ENCODE measurements at places on chromosomes 1 and 21. TPM values are rescaled to one million over a fixed set of nuclear protein-coding genes. Genes with fewer than 3 reads are reported as not detected.

- H3K27me3 ChIP-seq, result no peaks in the 10 kb centered on the region
- H3K4me3 ChIP-seq, result no peak overlapping the region
- no peaks in the 10 kb centered on the region for H3K36me3 ChIP-seq
- no peaks in the 10 kb centered on the region for H3K4me1 ChIP-seq
- no peak overlapping the region for H3K27ac ChIP-seq
- DNase-seq, result no peak
Observed at GRCh38 chr1:58324558-58324957, 222.0 kb downstream of the OMA1 start.

DNA sequence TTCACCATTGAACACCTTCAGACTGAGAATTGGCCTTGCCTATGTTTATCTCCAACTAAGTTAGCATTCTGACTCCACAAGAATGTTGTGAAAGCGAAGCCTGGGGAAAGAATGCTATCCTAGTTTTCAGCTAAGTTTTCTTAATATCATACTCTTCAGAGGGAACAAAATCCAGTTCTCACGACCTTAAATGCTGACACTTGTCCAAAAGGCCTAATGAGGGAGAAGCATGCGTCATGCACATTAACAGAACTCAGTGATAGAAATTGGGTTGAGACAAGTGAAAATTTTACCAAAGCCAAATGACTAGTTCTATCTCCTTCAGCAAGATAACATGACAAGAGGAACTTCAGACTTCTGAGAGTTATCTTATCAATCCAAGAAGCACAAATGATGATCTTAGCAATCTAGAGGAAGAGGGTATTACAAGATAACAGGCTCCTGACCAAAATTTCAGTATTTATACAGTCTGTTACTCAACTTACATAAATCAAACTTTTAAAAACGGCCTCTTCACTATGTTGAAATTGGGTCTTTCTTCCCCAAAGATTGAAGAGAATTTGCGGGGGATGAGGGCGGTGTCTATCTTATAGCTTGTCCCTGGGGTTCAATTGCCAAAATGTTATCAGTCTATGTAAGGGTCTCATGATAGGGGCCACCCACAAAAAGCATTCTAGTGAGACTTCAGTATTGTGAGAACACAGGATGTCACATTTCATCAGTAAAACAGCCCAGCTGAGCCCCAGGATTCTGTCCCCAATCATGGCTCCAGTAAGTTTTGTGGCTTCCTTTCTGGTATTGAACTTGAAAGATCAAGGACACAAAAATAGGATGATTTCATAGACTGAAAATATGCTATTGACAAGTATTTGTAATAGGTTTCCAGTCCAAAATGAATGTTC is 26.5 kb upstream of the SLC45A3 start:
- H3K27me3 ChIP-seq, result no peaks in the 10 kb centered on the region
- H3K36me3 ChIP-seq, result no peaks in the 10 kb centered on the region
- peaks cover 14% of the 10 kb centered on the region for H3K4me1 ChIP-seq
- no peak overlapping the region for H3K4me3 ChIP-seq
- peak overlapping the region; percentile 16 for H3K27ac ChIP-seq
- DNase-seq, result peak; percentile 31

DNA sequence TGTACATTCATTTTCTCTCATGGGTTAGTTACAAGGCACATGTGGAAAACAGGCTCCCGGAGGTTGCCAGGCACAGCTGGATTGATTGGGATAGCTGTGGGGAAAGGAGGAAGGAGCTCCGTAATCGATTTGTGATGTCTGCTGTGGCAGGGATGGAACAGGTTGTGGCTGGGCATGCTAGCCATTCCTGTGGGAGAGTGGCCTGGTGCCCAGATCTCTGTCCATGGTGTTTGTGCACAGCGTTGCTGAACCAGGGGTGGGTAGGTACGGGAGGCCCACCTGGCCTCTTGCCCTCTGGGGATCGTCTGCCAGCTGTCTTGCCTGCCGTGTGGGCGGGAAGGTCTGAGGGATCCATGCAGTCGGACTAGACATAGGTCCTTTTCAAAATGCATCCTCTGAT is 302.8 kb upstream of the VAMP3 start:
- peaks cover 14% of the 10 kb centered on the region for H3K4me1 ChIP-seq
- H3K36me3 ChIP-seq, result no peaks in the 10 kb centered on the region
- no peaks in the 10 kb centered on the region for H3K27me3 ChIP-seq

- DNase-seq, result no peak
- no peaks in the 10 kb centered on the region for H3K4me1 ChIP-seq
- no peak overlapping the region for H3K27ac ChIP-seq
- H3K27me3 ChIP-seq, result no peaks in the 10 kb centered on the region
Observed at GRCh38 chr1:164589961-164590507, 31.1 kb downstream of the PBX1 start.

- no peaks in the 10 kb centered on the region for H3K36me3 ChIP-seq
- no peak overlapping the region for H3K27ac ChIP-seq
- H3K4me1 ChIP-seq, result no peaks in the 10 kb centered on the region
- H3K4me3 ChIP-seq, result no peak overlapping the region
Observed at GRCh38 chr1:214403431-214403830, 122.5 kb downstream of the SMYD2 start.

DNA sequence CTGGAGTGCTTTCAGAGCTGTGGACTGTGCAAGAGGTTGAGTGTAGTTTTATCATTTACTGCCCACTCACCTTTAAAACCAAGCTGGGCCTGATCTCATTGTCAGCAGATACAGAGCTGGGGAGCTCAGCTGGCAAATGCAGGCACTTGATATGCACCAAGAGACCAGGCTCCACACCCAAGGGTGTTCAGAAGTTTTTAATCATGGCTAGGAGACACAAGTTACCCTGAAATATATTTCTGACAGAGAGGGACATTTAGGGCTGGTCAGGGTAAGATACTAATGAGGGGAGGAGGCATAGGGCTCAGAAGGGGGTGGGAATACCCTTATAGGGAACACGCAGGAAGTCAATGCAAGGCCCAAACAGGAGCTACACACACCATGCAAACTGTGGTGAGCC is 153.7 kb downstream of the ELAVL4 start:
- no peaks in the 10 kb centered on the region for H3K36me3 ChIP-seq
- DNase-seq, result no peak
- H3K4me1 ChIP-seq, result no peaks in the 10 kb centered on the region
- no peak overlapping the region for H3K4me3 ChIP-seq
- no peak overlapping the region for H3K27ac ChIP-seq
- H3K27me3 ChIP-seq, result no peaks in the 10 kb centered on the region

DNA sequence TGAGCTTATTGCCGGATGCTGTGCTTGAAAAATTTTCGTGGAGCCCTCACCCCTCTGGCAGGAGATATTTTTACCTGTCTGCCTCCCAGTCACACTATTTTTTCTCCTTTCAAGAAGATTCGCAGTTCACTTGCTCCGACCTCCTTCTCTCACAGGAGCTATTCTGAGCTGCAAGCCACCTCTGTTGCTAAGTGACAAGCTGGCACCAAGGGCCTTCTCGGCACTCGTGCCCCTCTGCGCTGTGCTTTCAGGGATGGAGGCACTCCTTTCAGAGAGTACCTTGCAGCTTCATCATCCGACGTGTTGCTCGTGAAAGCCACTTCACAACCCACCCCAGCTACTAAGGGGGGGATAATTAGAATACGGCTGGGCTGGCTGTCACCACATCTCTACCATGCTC is 11.6 kb downstream of the SLC6A17 start:
- no peak overlapping the region for H3K4me3 ChIP-seq
- no peaks in the 10 kb centered on the region for H3K36me3 ChIP-seq
- H3K4me1 ChIP-seq, result no peaks in the 10 kb centered on the region
- no peaks in the 10 kb centered on the region for H3K27me3 ChIP-seq
- no peak overlapping the region for H3K27ac ChIP-seq

- DNase-seq, result no peak
- no peaks in the 10 kb centered on the region for H3K4me1 ChIP-seq
- no peak overlapping the region for H3K4me3 ChIP-seq
- H3K27ac ChIP-seq, result no peak overlapping the region
- no peaks in the 10 kb centered on the region for H3K27me3 ChIP-seq
Observed at GRCh38 chr1:2912424-2913061, 108.7 kb upstream of the ACTRT2 start.

- DNase-seq, result no peak
- no peaks in the 10 kb centered on the region for H3K4me1 ChIP-seq
- H3K4me3 ChIP-seq, result no peak overlapping the region
- no peaks in the 10 kb centered on the region for H3K27me3 ChIP-seq
- H3K27ac ChIP-seq, result no peak overlapping the region
Observed at GRCh38 chr1:236332092-236332758, 50.5 kb upstream of the ERO1B start.

DNA sequence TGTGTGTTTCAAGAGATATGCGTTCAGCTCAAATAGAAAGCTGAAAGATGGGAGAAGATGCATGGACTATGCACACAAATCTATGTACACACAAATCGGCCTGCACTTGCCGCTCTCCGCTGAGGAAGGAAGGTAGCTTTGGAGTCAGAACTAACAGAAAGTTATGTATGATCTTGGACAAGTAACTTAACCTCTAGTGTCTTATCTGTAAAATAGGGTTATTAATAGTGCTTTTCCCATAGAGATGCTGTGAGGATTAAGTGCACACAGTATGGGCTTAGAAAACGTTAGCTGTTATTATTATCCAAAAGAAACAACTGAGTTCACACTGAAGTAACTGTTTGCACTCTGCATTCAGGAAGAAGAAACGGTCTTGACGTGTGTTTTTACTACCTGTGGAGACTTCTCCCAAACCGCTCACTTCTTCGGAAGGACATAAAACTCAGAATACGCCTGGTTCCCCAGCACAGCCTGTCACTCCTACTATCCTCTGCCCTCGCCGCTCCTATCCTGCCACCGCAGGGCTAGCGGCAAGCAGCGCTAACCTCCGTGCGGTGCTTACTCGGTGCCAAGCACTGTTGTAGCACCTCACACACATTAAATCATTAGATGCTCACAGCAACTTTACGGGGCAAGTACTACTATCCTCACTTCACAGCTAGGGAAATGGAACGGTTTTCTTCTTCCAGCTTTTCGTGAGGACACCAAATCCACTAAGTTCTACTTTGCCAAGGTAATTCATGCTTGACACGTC is 1.3 kb downstream of the TGFBR3 start:
- H3K27me3 ChIP-seq, result no peaks in the 10 kb centered on the region
- no peaks in the 10 kb centered on the region for H3K36me3 ChIP-seq
- peak; percentile 36 for DNase-seq
- H3K4me3 ChIP-seq, result peak overlapping the region; percentile 84

DNA sequence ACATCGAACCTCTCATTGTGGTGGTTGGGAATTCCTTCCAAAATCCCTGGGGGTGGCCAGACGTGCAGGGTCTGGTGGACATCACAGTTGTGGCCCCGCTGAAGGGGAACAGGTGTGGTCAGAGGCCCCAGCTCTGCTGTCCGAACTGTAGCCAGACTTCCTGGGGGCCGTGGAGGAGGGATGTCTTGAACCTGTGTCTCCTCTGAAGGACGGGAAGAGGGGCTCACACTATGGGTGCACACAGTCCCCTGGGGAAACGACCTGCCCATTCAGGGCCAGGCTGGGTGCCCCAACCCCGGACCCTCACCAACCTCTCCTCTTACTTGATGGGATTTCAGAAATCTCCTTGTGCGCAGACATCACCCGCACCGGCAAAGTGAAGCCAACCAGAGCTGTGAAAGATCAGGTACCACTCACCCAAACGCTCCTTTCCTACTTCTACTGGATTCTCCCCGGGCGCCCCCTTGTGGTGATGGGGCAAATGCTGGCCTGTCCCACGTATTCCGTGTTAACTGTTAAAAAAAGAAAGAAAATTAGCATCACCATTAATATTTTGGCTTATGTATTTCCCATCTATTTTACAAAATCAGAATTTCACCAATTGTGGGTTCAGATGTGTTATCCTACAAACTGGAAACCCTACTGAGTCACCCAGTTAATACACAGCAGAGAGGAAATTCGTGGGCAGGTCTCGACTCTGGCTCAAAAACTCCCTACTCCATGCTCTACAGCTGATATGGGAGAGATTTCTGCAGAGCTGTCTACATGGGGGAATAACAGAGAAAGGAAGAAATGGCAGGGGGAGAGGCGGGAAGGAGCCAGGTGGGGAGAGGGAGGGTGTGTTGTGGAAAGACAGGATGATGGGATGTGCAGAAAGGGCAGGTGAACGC is 28.1 kb downstream of the PADI4 start:
- H3K27me3 ChIP-seq, result no peaks in the 10 kb centered on the region
- no peak overlapping the region for H3K4me3 ChIP-seq
- peak; percentile 83 for DNase-seq
- H3K4me1 ChIP-seq, result no peaks in the 10 kb centered on the region

GRCh38 chr1:184792450-184792969 is 37.9 kb upstream of the EDEM3 start:
- H3K27ac ChIP-seq, result no peak overlapping the region
- H3K4me1 ChIP-seq, result no peaks in the 10 kb centered on the region
- no peaks in the 10 kb centered on the region for H3K36me3 ChIP-seq
- no peak overlapping the region for H3K4me3 ChIP-seq
- H3K27me3 ChIP-seq, result no peaks in the 10 kb centered on the region

DNA sequence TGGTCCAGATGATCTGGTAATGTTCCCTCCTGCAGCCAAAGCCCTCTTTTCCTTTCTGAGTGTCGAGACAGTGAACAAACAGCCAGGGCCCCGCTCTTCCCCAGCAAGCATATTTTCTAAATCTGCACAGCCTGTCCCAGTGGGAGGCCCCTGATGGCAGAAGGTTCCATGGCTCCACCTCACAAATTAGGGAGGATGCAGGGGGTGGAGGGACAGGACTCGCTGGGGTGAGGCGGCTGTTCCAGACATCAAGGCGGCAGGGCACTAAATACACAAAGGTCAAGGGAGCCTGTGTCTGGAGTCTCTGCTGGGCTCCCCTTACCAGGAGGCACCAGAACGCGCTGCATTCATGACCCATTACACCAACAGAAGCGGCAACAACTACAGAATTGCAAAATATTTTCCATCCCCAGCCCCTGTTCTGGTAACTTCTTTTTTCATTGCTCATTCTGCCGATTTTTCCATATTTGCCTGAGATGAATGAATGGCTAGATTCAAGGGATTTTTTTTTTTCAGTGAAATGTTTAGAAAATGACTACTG is 27.0 kb upstream of the PRELP start:
- H3K4me3 ChIP-seq, result no peak overlapping the region
- H3K27ac ChIP-seq, result peak overlapping the region; percentile 74
- peak; percentile 56 for DNase-seq
- H3K27me3 ChIP-seq, result no peaks in the 10 kb centered on the region
- no peaks in the 10 kb centered on the region for H3K36me3 ChIP-seq

GRCh38 chr1:3711381-3711779 is 40.9 kb upstream of the CCDC27 start:
- H3K4me1 ChIP-seq, result no peaks in the 10 kb centered on the region
- no peak overlapping the region for H3K4me3 ChIP-seq
- no peak overlapping the region for H3K27ac ChIP-seq
- no peaks in the 10 kb centered on the region for H3K27me3 ChIP-seq
- no peak for DNase-seq
- no peaks in the 10 kb centered on the region for H3K36me3 ChIP-seq

The AJAP1 gene
- polyA plus RNA-seq, result 5.0 TPM

The ATAD3C gene
- polyA plus RNA-seq, result 1.5 TPM

The RGS7 gene
- polyA plus RNA-seq, result 5.0 TPM

The SPRR2A gene
- polyA plus RNA-seq, result not detected

The PIK3R3 gene
- polyA plus RNA-seq, result 56.8 TPM

The TNFRSF18 gene
- 0.67 TPM for polyA plus RNA-seq

All from testis (tissue), 5 donors.